ENCODE measurements at places on chromosomes 1 and 21. TPM values are rescaled to one million over a fixed set of nuclear protein-coding genes. Genes with fewer than 3 reads are reported as not detected.

LYPD8 gene
- not detected for total RNA-seq

- ATAC-seq: no peak
These were observed 284.6 kb downstream of the PTBP2 start for GRCh38 chr1:97006044-97006661.

DNA sequence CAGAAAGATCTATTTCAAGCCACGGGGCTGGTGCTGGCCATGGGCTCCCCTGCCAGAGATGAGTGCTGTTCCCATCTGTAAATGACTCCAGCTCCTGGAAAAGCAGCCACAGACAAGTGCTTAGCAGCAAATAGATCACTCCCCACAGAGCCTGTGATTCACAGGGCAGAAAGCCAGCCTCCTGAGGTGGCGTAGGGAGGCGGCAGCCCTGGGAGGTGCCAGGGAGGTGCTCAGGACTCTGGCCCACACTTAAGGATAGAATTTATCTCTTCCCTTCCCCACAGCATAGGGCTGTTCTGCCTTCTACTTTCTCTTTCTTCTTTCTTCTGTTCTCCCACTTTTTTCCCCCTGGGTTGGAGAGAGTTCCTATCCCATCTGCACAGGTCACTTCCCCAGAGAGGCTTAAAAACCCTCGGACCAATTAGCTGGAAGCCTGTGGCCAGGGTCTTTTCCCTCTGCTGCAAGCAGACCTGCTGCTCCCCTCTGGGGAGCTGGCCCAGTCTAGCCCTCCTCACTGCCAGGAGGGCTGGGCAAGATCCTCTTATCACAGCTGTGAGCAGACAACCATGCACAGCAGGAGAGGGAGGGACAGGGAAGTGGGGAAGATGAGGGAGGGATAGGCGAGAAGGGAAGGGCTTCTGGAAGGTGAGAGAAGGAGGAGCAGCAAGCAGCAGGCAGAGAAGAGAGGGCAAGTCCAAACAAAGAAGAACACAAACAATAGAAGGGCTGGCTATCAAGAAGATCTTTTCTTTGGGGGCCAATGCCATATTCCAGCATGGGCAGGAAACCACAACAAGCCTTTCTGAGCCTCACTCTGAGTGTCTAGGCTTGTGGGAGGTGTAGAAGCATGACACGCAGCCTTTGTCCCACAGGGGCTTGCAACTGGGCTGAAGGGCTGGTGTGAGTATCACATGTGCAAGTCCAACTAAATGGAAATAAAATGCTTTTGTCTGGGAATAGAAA, 41.0 kb downstream of the KCND3 start:
- ATAC-seq: peak; percentile 93

SPRR1B gene
- 2,894 TPM for total RNA-seq

DNA sequence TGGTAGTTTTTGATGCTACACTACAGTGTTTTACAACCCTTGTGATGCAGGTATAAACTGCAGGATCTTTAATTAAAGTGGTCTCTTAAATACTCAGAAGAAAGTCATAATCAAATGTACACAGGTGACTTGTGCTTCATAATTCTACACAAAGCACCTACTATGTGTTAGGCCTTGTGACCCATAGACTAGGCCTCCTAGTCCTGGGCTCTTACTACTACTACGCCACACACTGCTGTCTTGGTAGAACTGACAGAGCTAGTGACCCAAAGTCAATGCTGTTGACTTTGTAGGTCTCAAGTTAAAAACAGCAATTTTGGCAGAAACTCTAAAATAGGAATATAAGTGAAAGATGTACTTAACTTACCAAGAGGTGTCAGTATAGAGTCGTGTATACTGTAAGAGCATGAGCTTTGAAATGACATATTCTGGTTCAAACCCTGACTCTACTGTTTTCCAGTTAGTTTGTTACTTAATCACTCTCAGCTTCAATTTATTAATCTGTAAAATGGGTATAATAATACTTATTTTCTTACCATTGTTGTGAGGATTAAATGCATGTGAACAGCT, 48.6 kb upstream of the LMO4 start:
- no peak for ATAC-seq

GRCh38 chr21:32448803-32449594, 36.5 kb downstream of the EVA1C start:
- no peak for ATAC-seq

Measured in esophagus mucosa (tissue), 1 donor.